Non-pigmented ciliary epithelial cell (primary cell): ENCODE measurements at places on chromosomes 5 and 9.

- DNase-seq, result no peak
Measured at GRCh38 chr9:101626295-101626694, 31.5 kb upstream of the PPP3R2 start.

- DNase-seq, result no peak
Measured at GRCh38 chr5:32542216-32543059, 42.9 kb upstream of the SUB1 start.

DNA sequence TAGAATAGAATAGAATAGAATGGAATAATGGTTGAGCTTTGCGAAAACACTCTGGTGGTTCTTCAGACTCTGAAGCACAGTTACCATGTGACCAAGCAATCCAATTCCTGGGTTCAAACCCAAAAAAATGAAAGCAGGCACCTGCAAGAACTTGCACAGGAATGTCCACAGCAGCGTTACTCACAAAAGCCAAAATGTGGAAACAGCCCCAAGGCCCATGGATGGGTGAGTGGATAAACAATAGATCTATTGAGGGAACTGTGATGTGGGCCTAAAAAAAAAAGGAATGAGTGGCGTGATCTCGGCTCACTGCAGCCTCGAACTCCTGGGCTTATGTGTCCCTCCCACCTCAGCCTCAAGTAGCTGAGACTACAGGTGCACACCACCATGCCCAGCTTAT lies 21.4 kb upstream of the TMEM250 start:
- DNase-seq, result no peak

GRCh38 chr5:147743678-147744374 lies 38.7 kb downstream of the JAKMIP2 start:
- DNase-seq, result no peak

GRCh38 chr5:178587763-178588611 lies 2.2 kb downstream of the COL23A1 start:
- DNase-seq, result no peak

DNA sequence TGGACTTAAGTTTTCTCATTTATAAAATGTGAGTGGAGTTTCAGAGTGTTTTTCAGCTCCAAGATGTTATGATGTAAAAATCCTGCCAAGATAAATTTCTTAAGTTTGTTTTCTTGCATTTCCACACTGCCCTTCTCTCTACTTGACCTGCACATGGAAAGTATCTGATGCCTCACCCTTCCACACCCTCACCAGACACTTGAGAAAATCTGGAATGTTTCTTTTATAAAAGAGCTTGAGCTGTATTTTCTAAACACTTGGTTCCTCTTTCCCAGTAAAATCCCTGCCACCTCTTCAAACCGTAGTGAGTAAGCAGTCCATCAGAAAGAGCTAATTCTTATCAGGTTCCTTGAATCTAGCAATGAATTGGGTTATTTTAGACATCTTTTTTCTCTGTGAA lies 42.9 kb downstream of the FOXD1 start:
- DNase-seq, result no peak

GRCh38 chr9:75019654-75020053 lies 8.4 kb downstream of the CARNMT1 start:
- no peak for DNase-seq

- DNase-seq, result no peak
Measured at GRCh38 chr9:4050916-4051315, 249.0 kb downstream of the GLIS3 start.

DNA sequence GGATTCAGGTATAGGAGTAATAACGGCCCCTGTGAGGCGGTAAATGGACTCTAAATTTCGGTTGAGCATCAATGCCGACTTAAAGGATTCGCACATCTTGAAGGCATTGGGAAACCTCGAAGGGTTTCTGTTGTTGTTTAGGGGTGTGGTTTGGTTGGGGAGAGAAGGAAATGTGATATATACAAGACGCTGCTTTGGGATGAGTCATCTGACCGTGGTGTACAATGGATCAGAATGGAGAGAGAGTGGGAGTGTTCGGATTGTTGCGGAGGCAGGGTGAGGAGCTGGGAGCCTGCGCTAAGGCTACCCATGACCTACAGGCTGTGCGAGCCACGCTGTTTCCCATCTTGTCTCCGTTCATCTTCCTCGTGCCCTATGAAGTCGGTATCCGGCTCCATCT lies 60.4 kb upstream of the ERCC6L2 start:
- DNase-seq, result peak; percentile 61

- DNase-seq, result no peak
Measured at GRCh38 chr5:169943026-169943425, 37.3 kb downstream of the INSYN2B start.

- no peak for DNase-seq
Measured at GRCh38 chr5:54551926-54552325, 34.4 kb downstream of the SNX18 start.

DNA sequence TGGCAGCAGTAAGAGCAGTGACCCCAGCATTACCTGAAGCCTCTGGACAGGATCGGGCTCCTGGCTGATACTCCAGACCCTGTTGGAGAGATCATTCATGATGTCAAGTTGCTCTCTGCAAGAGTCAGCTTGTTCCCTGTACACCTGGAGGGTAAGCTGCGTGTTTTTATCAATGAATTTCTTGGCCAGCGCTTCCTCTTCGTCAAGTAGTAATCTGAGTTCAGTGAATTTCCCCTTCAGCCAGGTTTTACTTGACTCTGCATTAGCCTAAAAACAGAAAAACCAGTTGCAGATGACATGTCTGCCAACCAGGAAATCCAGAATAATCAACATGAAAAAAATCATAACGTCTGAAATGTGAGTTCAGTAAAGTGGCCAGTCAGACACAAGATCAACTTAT lies 19.1 kb downstream of the TRIM14 start:
- no peak for DNase-seq
